ENCODE measurements at places on chromosomes 7 and 10.

DNA sequence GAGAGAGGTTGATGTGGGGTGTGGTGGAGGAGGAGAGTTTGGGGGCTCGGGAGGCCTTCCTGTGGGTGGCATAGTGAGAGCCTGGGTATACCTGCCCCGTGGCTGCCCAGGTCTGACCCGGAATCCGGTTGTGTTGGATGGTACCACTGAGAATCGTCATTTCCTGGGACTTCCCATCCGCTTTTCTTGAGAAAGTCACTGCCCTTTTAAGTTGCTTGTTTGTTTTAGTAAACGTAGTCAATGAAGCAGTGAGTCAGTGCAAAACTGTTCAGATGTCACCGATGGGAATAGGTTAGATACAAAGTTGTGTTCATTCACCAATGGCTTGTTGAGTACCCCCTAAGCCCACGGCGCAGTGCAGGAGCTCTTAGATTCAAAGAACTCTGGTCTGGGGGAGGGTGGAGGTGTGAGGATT lies 285.8 kb downstream of the CAMK1D start:
- no peak for DNase-seq

- no peak for DNase-seq
These were observed 75.9 kb downstream of the CNOT4 start for GRCh38 chr7:135434047-135434446.

DNA sequence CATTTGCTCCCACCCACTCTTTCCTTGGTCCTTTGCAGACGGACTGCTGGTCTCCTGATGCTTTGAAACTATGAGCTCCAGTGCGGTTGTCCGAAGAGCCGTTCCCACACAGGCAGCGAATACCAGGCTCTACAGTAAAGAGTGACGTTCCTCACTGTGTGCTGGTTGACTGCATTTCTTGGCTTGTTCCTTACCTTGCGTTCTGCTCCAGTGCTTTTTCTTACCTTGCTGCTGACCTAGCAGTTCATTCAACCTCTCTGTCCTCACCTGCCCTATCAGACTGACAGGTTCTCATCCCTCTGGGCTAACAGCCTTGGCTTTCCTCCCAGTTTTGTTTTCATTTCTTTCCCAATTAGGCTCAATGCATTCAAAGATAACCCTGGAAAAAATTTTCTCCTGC lies 214.8 kb downstream of the TMEM178B start:
- DNase-seq: no peak

GRCh38 chr7:22438994-22439393 lies 61.0 kb downstream of the STEAP1B start:
- DNase-seq: no peak

GRCh38 chr7:102446387-102447156 lies 13.2 kb downstream of the ORAI2 start:
- DNase-seq: no peak

DNA sequence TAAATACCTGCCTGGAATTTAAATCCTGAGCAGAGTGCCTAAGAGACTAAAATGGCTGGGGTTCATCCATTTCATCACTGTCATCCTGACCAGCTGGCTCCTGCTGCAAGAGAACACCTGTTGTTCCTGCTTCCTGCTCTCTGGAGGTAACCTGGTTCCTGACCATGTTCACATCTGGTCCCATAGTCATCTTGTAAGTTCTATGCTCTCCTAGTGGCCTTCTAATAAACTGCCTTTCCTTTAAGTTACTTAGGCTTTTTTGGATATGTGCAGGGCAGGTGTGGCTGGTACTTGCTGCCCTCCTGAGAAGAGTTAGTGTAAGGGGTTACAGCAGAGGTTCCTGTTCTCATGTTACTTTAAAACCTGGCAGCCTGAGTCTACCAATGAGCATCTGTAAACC lies 80.0 kb downstream of the NRCAM start:
- DNase-seq: no peak

GRCh38 chr10:89022734-89023133 lies 32.1 kb downstream of the FAS start:
- no peak for DNase-seq

- no peak for DNase-seq
These were observed 763.3 kb downstream of the MAGI2 start for GRCh38 chr7:78690174-78690573.

GRCh38 chr10:128854963-128855362 lies 612.1 kb upstream of the MGMT start:
- DNase-seq: peak; percentile 64

DNA sequence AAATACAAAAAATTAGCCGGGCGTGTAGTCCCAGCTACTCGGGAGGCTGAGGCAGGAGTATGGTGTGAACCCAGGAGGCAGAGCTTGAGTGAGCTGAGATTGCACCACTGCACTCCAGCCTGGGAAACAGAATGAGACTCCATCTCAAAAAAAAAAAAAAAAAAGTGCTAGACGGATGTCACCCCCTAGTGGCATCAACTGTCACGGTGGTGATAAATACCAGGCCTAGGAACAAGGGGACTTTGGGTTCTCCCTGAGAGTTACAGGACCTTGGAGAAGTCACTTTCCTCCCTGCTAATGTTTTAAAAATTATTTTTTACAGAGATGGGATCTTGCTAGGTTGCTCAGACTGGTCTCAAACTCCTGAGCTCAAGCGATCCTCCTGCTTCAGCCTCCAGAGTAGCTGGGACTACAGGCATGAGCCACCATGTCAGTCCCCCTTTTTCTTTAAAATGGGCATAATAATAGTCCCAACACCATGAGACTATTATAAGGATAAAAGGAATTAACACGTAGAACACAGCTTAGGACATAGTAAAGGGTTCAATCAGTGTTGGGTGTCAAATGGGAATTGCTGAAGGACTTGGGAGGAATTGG lies 2.6 kb upstream of the TMEM130 start:
- DNase-seq: no peak

- DNase-seq: no peak
These were observed 15.1 kb upstream of the CDH23 start for GRCh38 chr10:71381611-71382010.

DNA sequence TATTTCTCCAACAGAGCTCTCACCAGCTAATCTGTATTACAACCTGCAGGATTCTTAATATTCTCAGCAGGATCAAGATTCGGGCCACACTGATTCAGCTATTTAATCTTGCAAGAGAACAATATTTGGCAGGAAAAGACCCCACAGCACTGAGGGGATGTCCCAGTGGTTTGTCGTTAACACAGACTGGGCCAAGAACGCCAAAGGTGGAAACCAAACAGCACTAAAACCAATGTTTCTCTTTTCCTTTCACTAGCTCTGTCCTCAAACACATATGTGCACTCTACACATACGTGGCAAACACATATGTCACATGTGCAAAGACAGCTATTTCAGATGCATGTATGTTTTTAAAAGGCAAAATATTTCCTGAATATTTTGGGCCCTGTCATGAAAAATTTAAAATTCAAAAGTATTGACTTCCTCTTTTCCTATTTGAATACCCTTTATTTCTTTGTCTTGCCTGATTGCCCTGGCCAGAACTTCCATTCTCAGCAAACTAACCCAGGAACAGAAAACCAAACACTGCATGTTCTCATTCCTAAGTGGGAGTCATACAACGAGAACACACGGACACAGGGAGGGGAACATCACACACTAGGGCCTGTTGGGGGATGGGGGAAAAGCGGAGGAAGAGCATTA lies 51.7 kb upstream of the NEBL start:
- DNase-seq: no peak

DNA sequence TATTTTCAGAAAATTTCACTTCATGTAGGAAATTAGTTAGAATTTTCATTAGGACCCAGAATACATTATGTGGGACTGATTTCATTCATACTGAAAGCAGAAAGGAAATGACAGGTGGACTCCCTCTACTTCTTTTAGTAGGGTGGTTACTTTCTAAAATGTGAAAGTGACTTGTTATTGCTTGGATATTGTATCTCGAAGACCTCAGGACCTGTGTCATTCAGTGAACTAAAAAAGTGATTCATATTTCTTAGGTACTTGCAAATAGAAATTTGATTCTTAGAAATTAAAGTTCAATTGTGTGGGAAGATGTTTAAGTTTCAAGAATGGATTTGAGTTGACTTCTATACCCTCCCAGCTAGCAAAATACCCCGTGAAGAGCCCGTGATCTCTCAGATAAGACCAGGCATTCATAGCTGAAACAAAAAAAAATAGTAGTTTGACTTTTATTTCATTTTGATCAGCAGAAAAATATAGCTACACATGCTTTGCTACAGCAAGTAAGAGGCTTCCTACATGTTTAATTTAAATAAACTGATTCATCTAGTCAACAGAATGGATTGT lies 1037.1 kb downstream of the GATA3 start:
- DNase-seq: no peak

DNA sequence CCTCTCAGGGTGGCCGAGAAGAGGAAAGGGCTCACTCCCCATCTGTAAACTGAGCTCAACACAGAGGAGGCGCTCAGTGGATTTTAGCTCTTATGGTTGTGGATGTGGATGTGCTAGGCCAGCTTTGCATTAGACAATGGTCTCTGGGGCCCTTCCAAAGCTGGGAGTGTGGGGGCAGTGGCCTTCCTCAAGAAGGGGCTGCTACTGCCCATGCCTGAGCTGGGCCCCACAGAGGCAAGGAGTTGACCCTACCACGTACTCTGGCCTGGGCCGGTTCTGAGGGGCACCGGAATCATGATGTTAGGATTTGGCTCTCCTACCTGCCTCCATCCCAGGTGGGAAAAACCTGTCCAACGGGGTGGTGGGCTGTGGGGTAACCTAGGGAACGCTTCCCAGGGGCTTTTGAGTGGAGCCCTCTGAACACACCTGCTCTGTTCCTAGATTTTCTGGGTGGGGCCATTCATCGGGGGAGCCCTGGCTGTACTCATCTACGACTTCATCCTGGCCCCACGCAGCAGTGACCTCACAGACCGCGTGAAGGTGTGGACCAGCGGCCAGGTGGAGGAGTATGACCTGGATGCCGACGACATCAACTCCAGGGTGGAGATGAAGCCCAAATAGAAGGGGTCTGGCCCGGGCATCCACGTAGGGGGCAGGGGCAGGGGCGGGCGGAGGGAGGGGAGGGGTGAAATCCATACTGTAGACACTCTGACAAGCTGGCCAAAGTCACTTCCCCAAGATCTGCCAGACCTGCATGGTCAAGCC lies 11.5 kb downstream of the AQP1 start:
- no peak for DNase-seq

GRCh38 chr7:93006480-93007095 lies 111.2 kb downstream of the SAMD9 start:
- no peak for DNase-seq

DNA sequence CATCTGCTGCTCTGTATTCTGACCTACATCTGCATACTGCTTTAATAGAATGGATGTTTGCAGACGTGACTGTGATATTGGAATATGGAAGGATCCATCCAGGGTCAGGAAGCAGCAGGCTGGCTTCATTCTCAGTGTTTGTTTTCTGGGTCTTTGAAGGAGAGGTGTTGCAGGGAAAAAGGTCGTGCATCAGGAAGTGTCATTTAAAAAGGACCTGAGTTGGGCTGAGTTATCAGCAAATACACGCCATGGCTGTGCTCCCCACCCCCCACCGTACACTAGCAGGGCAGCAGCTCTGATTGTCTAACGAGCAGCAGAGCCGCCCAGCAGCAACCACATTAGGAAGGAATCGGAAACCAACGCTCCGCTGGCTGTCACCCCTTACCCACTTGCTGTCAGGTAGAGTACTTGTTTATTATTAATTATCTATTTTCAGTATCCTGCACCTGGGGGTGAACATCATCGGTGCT lies 63.1 kb upstream of the STEAP1B start:
- DNase-seq: no peak

DNA sequence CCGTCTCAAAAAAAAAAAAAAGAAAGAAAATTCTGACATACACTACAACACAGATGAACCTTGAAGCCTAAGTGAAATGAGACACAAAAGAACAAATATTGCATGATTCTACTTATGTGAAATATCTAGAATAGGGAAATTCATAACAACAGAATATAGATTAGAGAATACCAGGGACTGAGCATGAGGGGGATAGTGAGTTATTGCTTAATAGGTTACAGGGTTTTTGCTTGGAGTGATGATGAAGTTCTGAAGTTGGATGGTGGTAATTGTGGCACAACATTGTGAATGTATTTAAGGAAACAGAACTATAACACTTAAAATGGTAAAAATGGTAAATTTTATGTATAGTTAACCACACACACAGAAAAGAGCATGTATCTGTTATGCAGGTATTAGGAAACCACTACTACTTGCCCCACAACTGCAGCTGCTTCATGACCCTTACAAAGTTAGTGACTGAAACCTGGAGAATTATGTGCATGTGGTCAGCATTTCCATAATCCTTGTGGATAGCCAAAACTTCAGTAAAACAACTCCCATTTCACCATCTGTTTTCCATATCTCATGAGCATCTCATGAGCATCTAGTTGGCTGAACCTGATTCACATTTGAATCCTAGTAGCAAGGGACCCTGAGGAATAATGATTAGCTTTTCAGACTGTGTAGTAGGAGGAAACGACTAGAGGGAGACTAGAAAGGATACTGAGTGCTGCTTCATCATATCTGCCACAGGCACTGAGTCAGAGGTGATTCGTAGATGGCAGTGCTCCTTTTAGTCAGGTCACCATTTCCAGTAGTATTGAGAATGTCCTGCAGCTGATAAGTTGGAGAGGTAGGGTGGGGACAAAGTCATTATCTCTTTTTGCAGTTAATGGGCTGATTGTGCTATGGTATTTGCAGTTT lies 26.3 kb downstream of the SAMD8 start:
- DNase-seq: no peak

- DNase-seq: no peak
These were observed 107.9 kb upstream of the PPIF start for GRCh38 chr10:79239275-79239779.

GRCh38 chr7:2638224-2638991 lies 6.6 kb downstream of the TTYH3 start:
- DNase-seq: no peak

DNA sequence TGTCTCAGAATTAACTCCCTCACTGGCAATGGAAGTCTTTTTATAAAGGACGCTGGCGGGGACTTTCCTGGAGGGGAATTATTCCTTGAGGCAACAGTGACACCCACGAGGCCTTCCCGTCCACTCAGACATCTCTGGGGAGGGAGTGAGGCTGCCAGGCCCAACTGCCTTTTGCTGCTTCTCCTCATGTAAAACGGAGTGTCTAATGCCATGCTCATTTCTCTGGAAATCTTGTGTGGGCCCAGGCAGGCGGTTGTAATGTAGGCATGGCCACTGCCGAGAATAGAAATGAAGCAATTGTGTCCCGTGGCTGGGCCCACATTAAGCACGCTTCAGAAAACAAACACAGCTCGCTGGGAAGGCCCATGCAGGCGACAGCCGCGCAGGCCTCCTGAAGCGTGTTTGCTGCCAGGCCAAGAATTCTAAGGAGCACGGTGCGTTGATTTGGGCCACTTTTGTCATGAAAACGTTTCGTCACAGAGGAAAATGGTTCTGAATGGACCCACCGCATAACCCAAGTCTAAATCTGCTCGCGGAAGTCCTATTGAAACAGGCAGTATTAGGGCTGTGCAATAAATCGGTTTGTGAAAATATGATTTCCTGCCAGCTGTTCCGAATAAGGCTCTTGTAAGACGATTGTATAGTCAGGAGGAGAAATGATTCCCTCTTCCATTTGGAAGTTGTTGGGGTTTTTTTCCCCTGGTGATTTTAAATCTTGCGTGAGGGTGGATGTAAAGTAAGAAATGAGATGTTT lies 104.2 kb upstream of the CHST15 start:
- DNase-seq: no peak

Data from left renal pelvis (tissue), 4 donors.